Activated CD4-positive, alpha-beta T cell treated with anti-CD3 and anti-CD28 coated beads for 36 hours (primary cell): ENCODE measurements at places on chromosomes 5 and 9. TPM values are rescaled to one million over a fixed set of nuclear protein-coding genes. Genes with fewer than 3 reads are reported as not detected.

- DNase-seq = no peak
These were observed 123.4 kb downstream of the CD180 start for GRCh38 chr5:67073045-67073680.

GRCh38 chr9:14256588-14256987, 57.4 kb downstream of the NFIB start:
- DNase-seq = no peak

Gene PALM2AKAP2
- total RNA-seq = 1.0 TPM

GRCh38 chr5:79062436-79062835, 7.0 kb downstream of the DMGDH start:
- DNase-seq = no peak

DNA sequence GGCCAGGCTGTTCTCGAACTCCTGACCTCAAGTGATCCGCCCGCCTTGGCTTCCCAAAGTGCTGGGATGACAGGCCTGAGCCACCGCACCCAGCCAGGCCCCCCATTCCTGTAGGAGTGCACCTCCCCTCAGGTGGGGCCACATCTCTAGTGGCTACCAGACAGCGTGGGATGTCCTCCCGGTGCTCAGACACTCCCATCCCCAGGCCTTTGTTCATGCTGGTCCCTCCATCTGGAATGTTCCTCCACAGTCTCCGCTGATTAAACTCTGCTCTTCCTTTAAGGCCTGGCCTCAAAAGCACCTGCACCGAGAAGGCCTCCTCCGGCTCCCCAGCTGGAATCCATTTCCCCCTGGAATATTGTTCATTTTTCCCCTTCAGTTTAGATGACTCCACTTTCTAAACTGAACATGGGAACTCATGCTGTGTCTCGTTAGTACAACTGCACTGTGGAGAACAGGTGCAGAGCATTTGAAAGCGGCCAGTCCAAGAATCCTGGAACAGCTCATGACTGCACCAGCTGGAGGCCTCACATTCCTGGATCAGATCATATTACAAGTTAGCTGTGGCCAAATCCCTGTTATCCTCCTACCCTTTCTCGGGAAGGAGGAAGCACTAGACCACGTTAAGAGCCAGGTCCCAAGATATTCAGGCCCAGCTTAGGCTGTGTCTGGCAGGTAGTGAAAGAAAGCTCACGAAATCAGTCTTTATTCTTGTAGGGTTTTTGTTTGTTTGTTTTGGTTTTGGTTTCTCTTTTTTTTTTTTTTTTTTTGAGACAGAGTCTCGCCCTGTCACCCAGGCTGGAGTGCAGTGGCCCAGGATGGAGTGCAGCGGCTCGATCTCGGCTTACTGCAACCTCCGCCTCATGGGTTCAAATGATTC, 10.8 kb upstream of the PRRC2B start:
- DNase-seq = no peak

DNA sequence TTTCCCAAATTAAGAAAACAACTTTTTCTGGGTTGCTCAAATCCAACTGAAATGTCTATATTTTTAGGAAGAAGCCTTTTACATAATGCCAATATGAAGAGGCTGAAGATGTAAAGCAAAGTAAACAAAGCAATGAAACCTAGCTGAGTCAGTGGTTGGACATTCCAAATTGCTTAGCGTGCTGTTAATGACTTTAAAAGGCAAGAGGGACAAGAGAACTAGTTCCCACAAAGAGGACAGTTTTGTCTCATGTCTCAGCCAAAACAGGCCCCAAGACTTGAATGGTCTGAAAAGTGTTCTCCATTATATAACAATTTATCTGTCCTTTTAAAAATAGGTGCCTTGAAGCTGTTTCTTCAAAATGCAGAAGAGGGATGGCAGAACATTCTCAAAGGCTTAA, 407.0 kb downstream of the ENC1 start:
- DNase-seq = no peak

- no peak for DNase-seq
These were observed 13.9 kb upstream of the UBLCP1 start for GRCh38 chr5:159249158-159249557.

- DNase-seq = peak; percentile 35
These were observed 215.2 kb downstream of the AUH start for GRCh38 chr9:91146391-91147019.

DNA sequence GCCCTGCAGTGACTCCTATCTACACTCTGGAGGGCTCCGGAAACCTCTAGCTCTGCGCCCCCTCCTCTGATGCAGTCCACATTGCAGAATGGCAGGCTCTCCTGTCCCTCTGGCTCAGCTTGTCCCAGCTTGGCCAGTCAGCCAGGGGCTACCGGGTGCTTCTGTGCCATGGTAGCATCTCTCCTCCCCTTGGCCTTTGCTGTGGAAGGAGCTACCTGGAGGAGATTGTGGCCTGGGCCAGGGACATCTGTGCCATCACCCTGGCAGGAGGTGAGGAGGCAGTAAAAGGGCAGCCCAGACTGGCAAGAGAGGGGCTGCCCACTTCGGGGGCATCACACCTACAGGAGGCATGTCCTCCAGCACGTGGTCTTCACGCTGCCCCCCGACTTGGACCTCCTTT, 38.1 kb upstream of the FCN1 start:
- no peak for DNase-seq

GRCh38 chr5:18745988-18746615, 1111.8 kb downstream of the TAF11L14 start:
- peak; percentile 55 for DNase-seq

- DNase-seq = no peak
These were observed 3.9 kb upstream of the MEF2C start for GRCh38 chr5:88886746-88887341.

- no peak for DNase-seq
These were observed 9.9 kb downstream of the CLPTM1L start for GRCh38 chr5:1334831-1335539.

Gene SLC45A2
- total RNA-seq = not detected

DNA sequence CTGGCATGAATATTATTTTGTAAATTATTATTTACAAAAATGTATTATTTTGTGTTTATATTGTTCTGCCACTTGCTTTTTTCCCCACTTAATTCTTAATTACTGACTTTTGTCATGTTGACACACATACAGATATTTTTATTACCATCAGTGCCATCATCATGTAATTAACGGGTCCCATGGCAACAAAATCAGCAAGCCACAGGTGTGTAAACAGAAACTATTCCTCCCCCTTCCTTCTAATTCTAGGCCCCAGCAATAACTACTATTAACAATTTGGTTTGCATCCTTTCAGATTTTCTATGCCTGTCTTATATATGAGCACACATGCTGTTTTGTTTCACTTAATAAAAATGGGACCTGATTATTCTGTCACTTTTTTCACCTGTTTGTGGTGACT, 29.3 kb downstream of the CYFIP2 start:
- no peak for DNase-seq

Gene TCERG1
- total RNA-seq = 126 TPM

Gene ARID3C
- total RNA-seq = 0.76 TPM

DNA sequence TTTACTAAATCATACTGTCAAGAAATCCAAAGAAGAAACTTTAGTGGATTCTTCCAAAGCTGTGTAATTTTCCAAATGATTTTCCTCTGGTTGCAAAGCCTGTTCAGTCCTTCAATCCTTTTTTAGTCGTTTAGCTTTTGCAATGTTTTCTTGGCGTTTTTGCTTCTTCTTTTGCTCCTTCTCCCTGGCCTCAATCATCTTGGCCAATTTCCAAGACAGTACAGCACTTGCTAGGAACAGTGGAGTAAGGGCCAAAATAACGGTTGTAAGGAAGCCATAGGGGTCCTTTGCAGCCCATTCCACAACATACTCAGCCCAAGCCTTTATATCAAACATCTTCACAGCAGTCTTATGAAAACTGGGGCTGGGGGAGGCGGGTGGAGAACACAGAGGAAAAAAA, 2.4 kb downstream of the SMIM15 start:
- no peak for DNase-seq

- no peak for DNase-seq
These were observed 226.6 kb upstream of the TBCA start for GRCh38 chr5:78002690-78003089.

- DNase-seq = no peak
These were observed 379.3 kb downstream of the PLK2 start for GRCh38 chr5:58080573-58080972.

Gene PCDHB5
- not detected for total RNA-seq

- DNase-seq = peak; percentile 88
These were observed 7.3 kb upstream of the GRHPR start for GRCh38 chr9:37415011-37415719.

Gene NR4A3
- 26.7 TPM for total RNA-seq

Gene IFNA13
- not detected for total RNA-seq

Gene PHF19
- 168 TPM for total RNA-seq

GRCh38 chr5:76537073-76537543, 86.1 kb downstream of the F2RL2 start:
- no peak for DNase-seq

DNA sequence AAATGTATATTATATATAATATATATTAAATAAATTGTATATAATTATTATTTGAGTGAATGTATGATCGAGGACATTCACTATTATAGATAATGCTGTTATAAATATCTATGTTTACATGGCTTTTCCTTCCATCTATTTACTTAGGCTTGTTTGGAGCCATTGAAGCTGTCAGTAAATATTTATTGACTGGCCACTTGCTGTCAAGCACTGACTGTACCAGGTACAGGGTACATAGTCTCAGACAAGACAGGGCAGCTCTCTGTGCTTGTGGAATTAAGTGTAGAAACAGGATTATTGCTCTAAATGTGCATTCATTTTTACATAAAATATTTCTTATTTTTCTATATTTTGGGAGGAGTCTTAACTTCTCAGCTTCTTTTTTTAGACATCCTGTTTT, 16.4 kb downstream of the FAXDC2 start:
- DNase-seq = no peak

DNA sequence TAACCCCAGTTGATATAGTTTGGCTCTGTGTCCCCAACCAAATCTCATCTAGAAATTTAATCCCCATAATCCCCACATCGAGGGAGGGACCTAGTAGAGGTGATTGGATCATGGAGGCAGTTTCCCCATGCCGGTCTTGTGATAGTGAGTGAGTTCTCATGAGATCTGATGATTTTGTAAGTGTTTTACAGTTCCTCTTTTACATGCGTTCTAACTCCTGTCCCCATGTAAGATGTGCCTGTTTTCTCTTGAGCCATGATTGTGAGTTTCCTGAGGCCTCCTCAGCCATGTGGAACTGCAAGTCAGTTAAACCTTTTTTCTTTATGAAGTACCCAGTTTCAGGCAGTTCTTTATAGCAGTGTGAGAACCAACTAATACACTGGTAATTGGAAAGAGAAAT, 73.6 kb downstream of the CDH12 start:
- no peak for DNase-seq

Gene TAF11L10
- total RNA-seq = not detected

Gene PTGS1
- total RNA-seq = 0.09 TPM

DNA sequence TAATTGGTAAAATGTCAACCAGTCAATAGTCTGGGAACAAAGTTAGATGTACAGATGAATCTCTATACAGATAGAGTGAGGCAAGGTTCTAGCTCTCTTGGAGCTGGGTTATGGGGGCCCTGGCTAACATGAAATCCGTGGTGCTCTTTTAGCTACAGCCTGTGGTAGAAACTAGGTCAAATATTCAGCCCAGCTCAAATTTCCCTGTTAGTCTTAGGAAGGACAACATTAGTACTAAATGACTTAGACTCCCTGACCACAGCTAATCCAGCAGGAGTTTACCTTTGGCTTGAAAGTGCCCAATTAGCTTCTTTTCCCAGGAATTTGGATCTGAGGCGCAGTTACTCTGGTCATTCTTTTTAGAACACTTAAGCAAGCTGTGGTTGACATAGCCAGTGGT, 170.5 kb downstream of the DMRTA1 start:
- no peak for DNase-seq

GRCh38 chr9:1050125-1050895, at the start of gene DMRT2:
TSS of gene DMRT2 (plus strand) at chr9:1050357. CDS start at chr9:1051614, 1,257 bp downstream.
- DNase-seq = peak; percentile 59

GRCh38 chr5:61600945-61601511, 269.0 kb downstream of the ZSWIM6 start:
- DNase-seq = no peak

GRCh38 chr5:137642091-137642490, 93.8 kb downstream of the KLHL3 start:
- no peak for DNase-seq

Gene OMD
- total RNA-seq = not detected

- no peak for DNase-seq
These were observed 62.6 kb downstream of the PPARGC1B start for GRCh38 chr5:149792540-149793255.

DNA sequence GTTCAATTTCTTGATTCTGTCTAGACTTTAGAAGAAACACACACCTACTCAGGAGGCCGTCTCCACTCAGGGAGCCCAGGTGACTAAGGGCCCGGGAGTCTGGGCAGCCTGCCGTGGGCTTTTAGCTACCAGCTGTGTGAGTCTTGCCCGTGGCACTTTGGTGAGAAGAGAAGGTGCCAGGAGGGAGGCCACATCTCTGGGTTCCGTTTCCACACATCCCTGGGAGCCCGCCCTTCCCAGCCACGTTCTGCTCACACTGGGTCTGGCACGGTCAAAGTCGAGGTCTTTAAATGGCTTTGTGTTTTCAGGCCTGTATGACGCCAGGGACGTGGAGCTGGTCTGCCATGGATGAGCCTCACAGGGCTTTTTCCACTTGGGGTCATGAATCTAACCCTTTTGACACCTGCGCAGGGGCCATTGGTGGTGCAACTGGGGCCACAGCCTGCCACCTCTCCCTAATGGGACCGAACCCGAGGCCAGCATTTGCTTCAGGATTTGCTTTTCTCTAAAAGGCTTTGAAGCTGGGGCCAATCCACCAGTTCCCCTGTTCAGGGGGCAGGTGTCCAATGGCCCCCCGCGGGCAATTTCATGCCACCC, 17.2 kb upstream of the FCN2 start:
- no peak for DNase-seq

DNA sequence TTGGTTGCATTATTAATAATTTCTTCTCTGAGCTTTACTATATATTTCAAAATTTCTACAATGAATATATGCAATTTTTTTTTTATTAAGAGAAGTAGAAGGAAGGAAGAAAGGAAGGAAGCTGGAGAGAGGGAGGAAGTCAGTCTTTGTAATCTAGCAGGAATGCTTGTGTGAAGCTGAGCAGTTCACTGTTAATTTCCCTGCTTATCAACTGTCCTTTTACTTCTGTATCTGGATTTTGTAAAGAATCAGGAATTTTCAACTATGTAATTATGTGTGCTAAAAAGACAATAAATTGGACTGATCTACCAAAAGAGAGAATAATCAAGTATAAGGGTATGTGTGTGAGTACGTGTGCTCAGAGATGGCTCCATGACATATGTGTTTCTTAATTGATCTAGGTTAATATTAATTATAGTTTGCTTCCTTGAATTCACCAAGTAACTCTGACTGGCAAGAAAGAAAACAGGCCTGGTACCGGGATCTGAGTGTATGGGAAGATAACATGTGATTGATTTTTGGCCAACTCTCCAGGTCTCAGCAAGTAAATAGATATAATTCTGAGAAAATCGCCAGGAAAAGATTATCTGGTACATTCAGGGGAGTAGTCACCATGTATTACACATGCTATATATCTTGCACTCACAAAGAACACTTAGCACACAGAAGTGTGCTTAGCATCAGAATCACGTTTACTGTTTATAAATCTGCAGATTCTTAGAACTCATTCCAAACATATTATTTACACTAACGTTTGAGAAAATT, 1758.8 kb upstream of the WWC1 start:
- no peak for DNase-seq

Gene SPATA31C1
- not detected for total RNA-seq

- no peak for DNase-seq
These were observed 43.8 kb downstream of the THBS4 start for GRCh38 chr5:80078921-80079320.

Gene ORM2
- not detected for total RNA-seq

Gene MORN5
- total RNA-seq = not detected

GRCh38 chr9:130660683-130661450, 3.5 kb upstream of the PRDM12 start:
- DNase-seq = peak; percentile 14

Gene PCDHGC5
- total RNA-seq = not detected
